ENCODE measurements at places on chromosomes 2 and 18.

GRCh38 chr2:207148020-207148419, 17.7 kb downstream of the KLF7 start:
- no peak for DNase-seq

- no peak for DNase-seq
Measured at GRCh38 chr2:222427646-222428301, 3.4 kb downstream of the SGPP2 start.

DNA sequence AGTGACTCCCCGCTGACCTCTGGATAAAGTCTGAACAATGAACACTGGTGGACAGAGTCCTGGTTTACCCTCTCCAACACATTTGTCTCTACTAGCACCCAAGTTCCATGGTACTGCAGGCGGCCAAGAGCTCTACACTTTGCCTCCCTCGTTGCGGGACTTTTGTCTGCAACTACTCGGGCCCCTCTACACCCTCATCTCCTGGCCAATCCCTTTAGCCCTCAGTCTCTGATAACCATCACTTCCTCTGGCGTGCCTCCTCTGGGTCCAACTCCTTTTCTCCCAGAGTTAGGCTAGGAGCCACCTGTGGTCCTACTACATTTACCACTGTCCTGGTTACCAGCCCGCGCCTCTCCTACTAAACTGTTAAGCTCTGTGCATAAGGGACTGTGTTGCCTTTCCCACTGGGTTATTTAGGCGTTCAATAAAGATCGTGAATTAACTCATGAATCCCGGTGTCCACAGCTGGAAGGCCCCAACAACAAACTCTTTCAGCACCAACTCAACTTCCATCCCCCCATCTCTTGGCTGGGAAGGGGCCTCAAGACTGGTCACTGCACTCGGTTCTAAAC, 757 bp downstream of the HDHD2 start:
- DNase-seq: peak; percentile 4

DNA sequence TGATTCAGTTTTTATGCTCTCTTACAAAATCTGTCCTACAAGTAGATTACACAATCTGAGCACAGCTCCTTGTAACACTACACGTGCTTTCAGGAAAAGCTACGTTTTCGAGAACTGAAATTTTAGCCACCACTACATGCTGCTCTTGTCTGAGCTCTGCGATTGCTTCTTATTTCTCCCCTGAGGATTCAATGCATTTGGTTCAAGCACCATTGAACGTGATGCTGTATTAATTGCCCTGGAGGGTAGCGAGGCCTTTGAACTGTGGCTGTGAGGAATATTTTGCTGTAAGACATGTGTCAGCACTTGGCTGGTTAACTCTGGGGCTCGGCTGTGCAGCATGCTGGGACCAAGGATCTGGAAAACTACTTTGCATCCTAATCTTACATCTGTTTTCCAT, 405.8 kb downstream of the EPHA4 start:
- DNase-seq: no peak

DNA sequence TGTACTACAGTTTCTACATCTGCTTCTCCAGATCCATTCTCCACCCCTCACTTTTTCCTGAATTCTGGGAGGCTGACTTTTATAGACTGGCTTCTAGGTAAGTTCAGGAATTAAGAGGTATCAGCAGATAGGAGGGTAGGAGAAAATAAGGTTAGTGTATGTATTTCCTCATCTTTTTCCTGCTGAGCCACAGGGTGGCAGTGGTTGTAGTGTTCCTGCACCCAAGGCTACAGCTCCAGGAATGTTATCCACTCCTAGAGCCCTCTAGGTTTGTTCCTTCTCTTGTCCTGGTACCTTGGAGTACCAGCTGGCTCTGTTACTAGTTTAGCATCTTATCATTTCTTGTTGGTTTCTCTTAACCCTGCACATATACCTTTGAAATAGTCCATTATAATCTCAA, 40.7 kb upstream of the C2orf66 start:
- peak; percentile 39 for DNase-seq

DNA sequence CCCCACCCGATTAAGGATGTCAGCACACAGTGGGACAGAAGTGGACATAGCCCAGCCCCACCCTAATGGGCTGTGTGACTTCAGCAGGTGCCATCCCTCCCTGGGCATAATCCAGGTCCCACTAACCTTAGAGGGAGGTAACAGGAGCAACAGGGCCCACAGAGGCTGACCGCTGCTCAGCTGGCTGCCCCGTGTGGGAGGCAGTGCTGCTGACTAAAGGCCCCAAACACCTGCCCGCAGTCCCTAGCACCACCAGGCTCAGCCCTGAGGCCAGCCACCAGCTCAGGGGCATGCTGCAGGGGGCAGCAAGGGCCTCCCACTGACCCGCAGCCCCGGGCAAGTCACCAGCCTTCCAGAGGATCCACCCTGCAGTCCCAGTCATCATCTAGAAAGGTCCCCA, 14.6 kb downstream of the BIN1 start:
- no peak for DNase-seq

- DNase-seq: no peak
Measured at GRCh38 chr2:28528206-28528605, 32.3 kb downstream of the PLB1 start.

GRCh38 chr2:45173513-45173912, 164.3 kb upstream of the SIX2 start:
- DNase-seq: peak; percentile 46

GRCh38 chr2:198706476-198707082, 751.2 kb downstream of the SATB2 start:
- DNase-seq: no peak

- no peak for DNase-seq
Measured at GRCh38 chr2:45953376-45954027, 302.0 kb downstream of the PRKCE start.

DNA sequence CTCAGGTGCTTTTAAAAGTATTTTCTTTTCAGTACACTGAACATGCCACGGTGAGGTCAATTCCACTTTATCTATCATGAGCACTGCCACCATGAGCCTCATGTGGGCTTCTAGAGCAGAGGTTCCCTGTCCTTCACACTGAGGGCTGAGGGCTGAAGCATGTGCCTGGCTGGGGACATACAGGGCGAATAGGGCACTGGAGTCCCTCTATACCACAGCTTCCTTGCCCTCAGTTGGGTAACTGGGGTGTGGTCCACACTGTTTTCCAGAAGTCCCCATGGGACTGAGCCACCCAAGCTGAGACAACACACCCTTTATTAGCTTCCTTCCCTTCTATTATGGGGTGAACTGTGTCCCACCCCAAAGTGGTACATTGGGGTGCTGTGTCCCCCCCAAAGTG, 172.2 kb upstream of the ID2 start:
- no peak for DNase-seq

DNA sequence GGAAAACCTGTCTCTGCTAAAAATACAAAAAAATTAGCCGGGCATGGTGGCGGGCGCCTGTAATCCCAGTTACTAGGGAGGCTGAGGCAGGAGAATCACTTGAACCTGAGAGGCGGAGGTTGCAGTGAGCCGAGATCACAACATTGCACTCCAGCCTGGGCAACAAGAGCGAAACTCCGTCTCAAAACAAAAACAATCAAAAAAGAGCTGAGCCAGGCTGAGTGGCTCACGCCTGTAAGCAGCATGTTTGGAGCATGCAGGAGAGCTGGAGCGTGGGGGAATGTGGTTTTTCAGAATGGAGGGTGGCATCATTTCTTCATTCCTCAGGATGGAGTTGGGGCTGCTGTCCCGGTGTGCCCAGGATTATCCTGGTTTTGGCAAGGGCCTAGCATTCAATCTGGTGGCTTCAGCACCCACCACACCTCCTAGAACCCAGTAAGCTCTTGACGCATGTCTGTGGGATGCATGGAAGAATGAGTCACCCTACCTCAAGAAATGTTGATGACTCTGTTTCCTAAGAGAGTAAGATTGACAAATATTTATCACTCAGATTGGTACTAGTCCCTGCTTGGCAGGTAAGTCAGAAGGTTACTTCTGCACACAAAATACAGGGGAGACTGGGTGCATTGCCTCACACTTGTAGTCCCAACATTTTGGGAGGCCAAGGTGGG, 90.2 kb upstream of the ODC1 start:
- no peak for DNase-seq

DNA sequence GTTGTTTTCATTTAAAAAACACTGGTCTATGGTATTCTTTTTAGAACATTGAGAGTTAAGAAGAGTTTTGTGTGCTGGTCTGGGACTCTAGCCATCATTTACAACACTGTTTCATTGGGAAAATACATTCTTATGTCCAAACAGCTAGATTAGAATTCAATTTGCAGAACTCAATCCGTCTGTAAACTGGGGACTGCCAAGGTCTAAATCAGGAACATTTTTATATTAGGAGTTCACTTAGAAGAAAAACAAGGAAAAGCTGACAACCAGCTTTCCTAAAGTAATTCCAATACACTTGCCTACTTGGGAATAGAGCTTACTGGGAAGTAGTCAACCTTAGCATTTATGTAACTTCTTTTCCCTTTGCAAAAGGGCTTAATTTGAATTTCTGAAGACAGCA, 91.5 kb upstream of the RNF152 start:
- DNase-seq: no peak

- no peak for DNase-seq
Measured at GRCh38 chr2:234980451-234981187, 28.8 kb downstream of the SH3BP4 start.

- no peak for DNase-seq
Measured at GRCh38 chr18:13611601-13612195, 114.7 kb downstream of the FAM210A start.

- DNase-seq: no peak
Measured at GRCh38 chr2:158781353-158781961, 13.7 kb upstream of the DAPL1 start.

GRCh38 chr18:31042406-31043181, at the start of gene DSC3:
Gene DSC3 (minus strand): TSS chr18:31042742. CDS start chr18:31042660, 82 bp downstream.
- DNase-seq: peak; percentile 72

DNA sequence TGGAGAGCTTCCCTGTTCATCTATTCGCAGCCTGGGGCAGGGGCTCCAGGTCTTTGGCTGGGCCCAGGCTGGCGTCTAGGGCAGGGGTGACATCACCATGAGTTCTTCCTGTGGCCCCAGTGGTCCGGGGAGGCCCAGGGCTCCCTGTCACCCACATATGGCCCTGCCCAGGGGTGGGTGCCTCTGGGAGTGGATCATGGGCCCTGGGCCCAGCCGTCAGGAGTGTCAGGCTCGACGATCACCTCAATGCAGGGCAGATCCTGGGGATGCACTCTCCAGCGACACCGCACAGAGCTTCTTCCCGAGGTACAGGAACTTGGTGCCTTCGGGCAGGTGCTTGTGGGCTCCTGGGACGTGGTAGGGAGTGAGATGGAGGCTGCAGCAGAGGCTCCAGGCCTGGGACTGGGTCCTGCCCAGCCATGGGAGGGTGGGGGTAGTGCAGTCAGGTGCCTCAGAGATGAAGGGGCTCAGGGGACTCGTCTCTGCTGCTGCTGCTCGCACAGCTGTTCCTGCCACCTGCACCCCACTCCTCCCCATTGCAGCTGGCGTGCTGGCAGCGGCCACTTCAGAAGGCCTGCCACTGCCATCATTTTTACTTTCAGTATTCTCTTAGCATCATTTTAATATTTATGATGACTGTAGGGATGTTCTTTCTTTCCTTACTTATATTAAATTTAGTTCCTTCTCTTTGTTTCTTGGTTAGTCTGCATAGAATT, 196.0 kb upstream of the VRK2 start:
- DNase-seq: no peak

DNA sequence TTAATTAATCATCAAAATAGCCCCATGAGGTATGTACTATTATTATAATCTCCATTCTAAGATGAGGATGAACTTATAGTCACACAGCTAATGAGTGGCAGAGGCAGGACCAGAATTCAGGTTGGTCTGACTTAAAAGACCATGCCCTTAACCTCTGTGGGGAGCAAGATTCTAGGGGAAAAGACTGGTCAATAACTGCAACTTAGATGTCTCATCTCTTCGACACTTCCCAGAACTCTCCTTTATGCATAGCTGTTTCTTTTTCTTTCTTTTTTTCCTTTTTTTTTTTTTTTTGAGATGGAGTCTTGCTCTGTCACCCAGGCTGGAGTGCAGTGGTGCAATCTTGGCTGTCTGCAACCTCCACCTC, 66.3 kb upstream of the RTN4 start:
- no peak for DNase-seq

GRCh38 chr2:47819834-47820233, 36.9 kb downstream of the MSH6 start:
- DNase-seq: no peak

DNA sequence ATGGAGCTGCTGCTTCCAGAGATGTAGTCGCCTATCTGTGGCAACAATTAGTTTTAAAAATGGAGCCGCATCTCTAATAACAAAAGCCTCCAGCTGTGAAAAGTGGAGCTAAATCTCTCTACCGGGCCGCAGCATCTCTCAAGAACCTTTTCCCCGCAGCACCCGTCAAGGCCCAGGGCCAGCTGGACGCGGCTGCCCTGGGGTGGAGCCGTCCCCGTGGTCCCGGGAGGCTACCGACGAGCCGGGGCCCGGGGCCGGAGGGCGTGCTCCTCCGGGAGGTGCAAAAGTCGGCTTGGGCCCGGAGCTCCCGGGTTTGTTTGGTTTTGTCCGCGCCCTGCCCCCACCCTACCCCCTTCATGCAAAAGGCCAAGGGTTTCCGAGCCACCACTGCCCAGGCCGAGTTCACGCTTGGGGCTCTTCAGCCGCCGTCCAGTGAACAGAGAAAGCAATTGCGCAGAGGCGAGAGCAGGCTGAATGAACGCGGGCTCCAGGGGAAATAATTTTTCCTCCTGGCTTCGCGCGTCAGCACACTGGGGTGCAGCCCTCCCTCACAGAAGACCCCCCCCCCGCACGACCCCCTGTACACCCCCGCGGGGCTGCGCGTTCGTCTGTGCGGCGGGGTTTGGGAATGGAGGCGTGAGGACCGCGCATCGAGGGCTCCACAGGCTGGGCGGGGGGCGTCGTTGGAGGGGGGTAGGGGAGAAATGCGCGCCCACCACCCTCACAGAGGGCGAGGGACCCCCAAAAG, 557 bp upstream of the GREB1L start:
- DNase-seq: peak; percentile 41

DNA sequence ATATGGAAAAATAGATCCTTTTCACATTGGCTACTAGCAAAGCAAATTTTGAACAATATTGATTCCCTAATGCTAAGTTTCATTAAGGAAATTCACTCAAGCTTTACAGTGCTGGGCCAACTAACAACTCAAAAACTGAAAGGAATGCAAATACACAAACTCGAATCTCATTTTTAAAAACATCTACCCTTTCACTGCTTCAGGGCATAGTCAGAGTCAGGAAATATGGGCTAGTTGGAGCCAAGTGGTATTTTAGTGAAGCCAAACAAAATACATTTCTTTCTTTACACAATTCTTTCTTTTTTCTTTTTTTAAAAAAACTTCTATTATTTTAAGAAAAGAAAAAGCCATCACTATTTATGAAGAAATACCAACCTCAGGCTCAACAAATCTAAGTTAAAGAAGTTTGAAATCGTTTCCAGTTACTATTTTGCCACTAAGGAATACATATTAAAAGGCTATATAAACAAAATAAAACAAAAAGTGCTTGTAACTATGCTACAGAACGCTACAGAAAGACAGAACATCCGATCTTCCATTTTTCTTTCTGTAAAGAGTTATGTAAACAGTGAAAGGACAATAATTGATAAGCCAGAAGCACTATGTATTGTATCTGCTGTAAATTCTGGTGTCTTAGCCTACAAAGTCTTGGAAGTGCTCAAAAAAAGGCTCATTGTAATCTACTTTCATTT, 113.6 kb upstream of the STK17B start:
- DNase-seq: no peak

All from HEK293T (cell line).